ENCODE measurements at places on chromosomes 6 and 20. TPM values are rescaled to one million over a fixed set of nuclear protein-coding genes. Genes with fewer than 3 reads are reported as not detected.

DNA sequence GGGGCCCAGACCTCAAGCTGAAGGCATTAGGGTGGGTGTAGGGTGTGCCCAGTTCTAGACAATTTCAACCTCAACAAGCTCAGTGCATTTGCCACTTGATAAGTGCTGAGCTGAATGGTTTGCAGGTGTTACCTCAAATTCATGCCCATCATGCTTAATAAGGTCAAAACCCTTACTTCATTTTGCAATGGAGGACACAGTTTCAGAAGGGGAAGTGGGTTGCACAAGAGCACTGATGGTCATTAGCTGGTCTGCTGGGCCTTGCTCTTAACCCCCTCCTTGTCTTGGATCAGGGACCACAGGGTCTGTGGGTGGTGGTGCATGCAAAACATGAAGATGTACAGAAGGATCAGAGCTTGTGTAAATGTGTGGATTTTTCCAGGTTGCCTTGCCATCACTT, 71.0 kb upstream of the SIRPA start:
- no peak for DNase-seq

Gene SEL1L2
- total RNA-seq, result not detected

Gene FAM217A
- not detected for total RNA-seq

DNA sequence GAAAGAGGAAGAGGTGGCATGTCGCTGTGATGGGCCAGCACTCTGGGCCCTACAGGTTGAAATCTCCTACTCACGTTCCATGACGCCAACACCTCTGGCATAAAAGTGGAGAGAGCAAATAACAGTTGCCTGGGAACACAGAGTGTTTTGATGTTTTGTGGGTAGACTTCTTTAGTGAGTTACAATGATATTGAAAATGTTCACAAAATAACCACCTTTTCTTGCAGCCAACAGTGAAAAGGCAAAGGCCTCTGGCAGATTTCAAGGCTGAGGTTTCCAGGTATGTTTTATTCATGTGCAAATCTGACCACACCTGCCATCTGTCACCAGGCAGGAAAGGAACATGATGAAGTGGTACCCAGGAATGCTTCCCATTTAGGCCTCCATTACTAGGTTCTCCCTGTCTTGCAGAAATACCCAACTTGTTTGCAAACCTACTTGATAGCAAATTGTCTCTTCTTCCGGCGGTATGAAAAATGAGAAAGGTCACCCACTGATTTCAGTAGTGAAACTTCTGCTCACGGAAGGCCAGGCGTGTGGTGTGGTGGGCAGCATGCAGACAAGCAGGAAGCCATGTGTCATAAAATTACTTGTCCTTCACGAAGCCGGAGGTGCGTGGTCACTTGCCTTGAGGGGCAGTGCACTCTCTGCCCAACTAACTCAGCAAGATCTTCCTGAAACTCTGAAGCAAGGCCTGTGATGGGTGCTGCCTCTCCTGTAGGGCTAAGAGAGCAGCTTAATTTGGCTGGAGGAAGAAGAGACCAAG, 299.1 kb upstream of the PRDM1 start:
- no peak for DNase-seq

Data from CD4-positive, alpha-beta memory T cell (primary cell).